ENCODE measurements at places on chromosomes 16 and 17.
A peak's percentile ranks its signal among the peaks of the same experiment; 100 is the strongest.

DNA sequence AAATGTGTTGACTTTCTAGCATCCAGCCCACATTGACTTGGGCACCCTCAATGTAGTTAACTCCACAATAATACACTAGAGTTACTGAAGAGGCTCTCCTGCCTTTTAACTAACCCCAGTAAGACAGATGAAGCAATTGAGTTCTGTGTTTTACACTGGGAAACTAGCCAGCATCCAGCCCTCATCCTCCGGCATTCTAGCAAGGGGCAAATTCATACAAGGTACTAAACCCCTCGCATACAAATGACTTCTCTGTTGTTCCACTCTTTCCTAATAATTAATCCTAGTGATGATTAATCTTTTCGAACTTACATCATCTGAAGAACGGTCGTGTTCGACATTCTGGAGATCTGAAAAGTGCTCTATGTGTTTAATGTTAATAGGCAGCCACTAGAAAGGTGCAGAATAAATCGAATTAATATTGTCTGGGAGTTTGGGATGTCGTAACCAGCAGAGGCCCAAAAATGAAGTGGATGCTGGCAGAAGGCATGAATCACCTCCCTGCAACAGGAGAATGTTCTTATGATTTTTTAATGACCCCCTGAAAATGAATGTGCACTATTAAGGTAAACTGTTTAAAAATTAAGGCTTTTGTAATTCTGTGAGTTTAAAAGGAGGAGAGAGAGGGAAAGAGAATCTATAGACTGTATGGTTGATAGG, 249.4 kb downstream of the SNX29 start:
- no peak for DNase-seq

GRCh38 chr17:79314617-79315357, 240.2 kb downstream of the ENGASE start:
- DNase-seq = no peak

DNA sequence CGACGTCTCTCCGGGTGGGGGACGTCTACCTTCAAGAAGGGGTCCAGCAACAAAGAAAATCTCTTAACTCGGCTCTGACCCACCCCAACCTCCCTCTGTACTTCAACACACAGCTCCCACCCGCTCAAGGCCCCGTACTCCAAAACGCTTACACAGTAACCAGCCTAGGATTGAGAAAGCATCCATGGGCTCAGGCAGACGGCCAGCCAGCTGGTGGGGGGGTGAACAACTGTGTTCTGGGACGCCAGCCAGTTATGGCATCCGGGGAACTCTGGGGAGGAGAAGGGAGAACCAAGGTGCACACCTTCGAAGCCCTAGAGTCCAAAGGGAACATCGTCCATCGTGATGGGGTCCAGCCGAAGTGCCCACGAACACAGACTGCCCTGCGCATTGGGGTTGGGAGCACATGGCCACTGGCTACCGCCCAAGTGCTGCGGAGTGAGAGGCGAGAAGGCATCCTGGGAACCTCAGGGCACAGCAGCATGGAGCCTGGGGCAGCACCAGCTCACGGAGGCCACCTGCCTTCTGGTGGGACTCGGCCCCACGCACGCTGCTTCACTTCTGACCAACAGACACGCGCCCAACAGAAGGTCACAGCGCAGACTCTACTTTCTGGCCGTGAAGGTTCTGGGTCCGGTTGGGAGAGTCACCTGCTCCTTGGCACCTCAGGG, 14.3 kb downstream of the SLC16A3 start:
- no peak for DNase-seq

GRCh38 chr17:57888311-57889216, 38.7 kb upstream of the MRPS23 start:
- no peak for DNase-seq

DNA sequence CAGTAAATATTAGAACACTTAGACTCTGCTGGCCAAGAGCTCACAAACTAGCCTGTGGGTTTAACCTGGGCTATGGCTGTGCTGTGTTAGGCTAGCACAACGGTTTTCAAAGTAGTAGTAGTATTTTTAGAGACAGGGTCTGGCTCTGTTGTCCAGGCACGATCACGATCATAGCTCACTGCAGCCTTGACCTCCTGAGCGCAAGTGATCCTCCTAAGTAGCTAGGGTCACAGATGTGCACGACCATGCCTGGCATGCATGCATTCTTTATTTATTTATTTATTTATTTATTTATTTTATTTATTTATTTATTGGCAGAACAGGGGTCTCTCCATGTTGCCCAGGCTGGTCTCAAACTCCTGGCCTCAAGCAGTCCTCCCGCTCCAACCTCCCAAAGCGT, 10.3 kb downstream of the MRPL27 start:
- no peak for DNase-seq

- DNase-seq = no peak
Observed at GRCh38 chr17:42507671-42508070, 28.4 kb upstream of the NAGLU start.

GRCh38 chr16:31537362-31538242, 9.9 kb downstream of the AHSP start:
- no peak for DNase-seq

GRCh38 chr17:75695830-75696271, 25.4 kb upstream of the ITGB4 start:
- no peak for DNase-seq

DNA sequence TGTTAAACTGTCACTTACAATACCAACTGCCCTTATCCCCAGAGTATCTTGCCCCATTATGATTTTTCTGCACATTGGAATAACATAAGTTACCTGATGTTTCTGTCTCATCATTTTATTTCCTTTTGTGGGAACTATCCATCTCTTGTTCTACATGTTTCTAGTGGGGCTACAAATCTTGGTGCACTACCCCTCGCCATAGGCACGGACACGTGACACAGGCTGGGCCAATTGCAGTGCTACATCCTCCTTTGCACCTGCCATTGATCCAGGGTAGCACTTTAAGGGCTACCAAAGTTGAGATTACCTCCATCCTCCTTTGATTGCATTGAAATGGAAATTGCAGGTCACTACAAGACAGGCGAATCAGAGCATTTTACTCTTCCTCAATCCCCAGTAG, 14.2 kb upstream of the SYT17 start:
- DNase-seq = peak; percentile 56

DNA sequence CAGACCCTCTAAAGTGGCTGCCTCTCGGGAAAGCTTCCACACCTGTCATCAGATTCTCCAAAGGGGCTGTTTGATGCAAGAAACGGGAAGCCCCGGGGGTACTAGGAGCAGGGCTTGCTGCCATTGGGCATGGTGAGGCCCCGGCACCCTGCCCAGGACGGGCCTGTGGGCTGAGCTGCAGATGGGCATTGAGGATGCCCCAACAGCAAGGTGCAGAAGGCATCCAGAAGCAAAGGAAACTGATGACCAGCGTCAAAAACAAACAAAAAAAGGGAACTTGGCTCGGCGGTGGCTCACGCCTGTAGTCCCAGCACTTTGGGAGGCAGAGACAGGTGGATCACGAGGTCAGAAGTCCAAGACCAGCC, 1.5 kb upstream of the LIMD2 start:
- DNase-seq = no peak

DNA sequence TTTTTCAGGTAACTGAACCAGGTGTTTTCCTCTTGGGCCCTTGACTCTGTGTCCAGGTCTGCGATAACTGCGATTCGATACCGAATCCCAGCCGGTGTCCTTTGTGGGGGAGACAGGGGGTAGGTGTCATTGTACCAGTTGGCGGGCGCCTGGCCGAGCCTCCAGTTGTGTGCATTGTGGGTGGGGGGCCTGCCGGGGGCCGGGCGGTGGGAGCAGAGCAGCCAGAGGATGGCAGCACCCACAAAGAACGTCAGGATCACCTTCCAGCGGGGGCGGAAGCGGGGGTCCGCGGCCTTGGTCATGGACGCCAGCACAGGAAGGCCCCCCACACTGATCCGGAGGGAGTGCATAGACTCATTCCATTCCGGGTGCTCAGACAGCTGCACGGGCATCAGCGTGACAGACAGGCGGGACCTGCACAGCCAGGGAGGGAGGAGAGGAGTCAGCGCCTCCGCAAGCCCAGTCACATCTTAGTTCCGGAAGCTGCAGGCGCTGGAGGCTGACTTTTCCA, 12.3 kb downstream of the CANT1 start:
- DNase-seq = no peak

GRCh38 chr17:81558941-81559806, 7.0 kb upstream of the FAAP100 start:
- DNase-seq = no peak

- DNase-seq = no peak
Observed at GRCh38 chr16:68719993-68720489, 17.1 kb upstream of the CDH1 start.

DNA sequence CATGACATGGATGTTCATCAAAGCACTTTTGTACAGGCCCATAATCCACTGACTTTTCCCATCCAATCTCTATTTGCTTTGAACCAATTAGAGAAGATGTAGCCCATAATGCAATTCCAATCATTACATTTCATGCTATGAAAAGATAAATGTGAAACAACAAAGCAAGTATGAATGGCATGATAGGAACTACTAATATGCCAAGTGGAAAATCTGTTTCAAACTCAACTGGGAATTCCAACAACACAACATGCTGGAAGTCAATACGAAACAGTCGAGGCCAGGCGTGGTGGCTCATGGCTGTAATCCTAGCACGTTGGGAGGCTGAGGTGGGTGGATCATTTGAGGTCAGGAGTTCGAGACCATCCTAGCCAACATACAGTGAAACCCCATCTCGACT, 39.6 kb upstream of the TMEM97 start:
- no peak for DNase-seq

DNA sequence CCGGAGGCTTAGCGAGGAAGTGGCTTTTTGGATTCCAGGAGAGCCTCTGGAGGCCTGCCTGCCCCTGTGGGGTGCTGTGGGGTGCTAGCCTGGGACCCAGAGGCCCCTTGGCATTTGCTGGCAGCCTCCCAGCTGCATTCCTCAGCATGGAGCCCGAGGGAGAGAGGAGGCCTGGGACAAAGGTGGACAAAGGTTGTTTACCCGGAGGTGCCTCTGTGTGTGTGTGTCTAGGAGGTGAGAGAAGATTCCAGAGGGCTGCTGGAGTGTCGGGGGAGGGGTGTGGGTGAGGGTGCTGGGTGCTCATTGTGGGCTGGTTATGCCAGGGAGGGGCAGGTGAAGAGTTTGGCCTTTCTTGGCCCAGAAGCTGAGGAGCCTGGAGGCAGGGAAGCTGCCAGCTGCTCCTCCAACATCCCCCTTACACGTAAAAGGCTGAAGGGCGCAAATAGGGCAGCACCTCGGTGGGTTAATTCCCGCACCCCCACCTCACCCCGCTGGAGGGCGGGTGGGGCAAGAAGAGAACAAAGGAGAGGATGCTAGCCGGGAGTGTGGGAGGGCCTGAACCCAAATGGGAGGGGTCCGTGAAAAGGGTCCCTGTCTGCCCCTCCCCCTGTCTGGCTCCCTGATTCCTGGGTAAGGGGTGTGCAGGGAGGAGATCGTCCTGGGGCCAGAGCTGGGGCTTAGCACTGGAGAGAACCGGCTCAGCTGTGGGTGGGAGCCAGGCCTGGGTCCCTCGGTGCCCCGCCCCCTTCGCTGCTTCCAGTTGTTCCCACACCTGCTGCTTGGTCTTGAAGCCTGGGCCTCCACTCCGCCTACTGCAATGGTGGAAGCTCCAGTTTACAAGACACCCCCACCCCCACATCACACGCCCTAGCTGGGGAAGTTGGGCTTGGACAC, 9.9 kb downstream of the HEXIM2 start:
- DNase-seq = no peak

DNA sequence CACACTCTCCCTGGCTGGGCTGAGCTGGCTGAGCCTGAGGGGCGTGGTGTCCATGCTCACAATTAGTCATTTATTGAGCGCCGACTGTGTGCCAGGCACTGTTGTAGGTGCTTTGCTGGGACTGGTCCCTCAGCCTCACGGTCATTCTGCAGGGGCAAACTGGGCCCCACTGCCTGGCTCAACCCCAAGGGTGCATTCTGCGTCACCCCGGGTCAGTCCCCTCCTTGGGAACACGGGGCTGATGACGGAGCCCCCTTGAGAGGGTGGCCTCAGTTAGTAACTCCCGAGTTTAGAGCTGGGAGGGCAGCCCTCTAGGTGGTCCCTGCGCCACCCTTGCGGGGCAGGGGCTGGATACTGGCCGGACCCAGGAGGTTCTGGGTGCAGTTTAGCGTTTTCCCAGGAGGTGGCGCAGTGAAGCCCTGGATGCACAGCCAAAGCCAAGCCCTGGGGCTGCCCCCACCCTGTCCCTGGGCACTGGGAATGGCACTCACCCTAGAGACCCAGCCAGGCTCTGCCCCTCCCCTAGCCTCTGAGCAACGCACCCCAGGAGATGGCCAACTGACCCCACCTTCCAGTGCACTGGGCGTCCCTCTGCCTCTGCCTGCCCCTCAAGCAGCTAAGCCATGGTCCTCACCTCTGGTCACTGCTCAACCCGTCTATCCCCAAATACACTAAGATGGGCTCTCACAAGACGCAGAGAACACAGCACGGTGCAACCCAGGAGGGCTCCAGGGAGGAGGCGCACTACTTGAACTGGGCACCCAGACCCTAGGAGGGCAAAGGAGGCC, 243.2 kb upstream of the GSE1 start:
- DNase-seq = peak; percentile 34

DNA sequence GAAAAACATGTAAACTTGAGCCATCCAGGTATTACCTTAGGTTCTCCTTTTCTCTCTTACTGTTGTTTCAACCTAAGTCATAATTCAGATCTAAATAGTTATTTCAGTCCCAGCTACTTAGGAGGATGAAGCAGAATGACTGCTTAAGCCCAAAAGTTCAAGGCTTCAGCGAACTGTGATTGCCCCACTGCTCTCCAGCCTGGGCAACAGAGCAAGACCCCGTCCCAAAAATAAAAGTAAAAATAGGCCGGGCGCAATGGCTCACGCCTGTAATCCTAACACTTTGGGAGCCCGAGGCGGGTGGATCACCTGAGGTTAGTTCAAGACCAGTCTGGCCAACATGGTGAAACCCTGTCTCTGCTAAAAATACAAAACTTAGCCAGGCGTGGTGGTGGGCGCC, 9.6 kb downstream of the MEIOB start:
- no peak for DNase-seq

DNA sequence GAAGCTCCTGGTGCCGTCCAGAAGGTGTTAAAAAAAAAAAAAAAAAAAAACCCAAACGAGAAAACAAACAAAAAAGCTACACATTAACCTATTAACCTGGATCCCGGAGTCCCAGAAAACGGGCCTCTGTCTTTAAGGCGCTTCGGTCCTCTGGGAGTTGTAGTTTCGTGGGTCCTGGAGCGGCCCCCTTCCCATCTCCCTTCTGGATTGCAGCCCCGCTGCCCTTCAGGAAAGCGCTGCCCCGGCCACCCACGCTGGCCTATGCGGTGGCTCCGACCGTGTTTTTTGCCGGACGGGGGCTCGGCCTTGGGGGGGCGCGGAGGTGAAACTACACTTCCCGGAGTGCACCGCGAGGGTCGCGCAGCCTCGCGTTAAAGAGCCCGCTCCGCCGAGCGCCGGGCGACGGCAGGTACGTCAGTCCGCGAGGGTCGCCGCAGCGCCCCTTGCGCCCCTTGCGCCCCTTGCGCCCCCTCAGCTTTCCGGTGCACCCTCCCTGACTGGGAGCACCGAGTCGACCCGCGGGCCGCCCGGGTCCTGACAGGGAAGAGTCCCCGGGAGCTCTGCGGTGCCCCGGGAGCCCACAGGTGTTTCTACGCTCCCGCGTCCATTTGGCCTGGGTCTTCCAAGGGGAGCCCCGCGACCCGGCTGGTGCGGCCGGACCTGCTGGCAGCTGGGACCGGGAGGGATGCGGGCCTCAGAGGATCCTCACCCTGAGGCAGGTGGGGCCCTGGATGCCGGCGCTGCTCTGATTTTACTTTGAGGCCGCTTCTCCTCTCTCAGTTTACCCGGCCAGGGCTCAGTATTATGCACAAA, at the start of gene FCSK:
Gene FCSK (plus strand): TSS at position 374 of the 813 bp plus-strand sequence. CDS start 8,596 bp downstream, outside the sequence.
- DNase-seq = peak; percentile 58
